ENCODE measurements at places on chromosomes 3 and 15.

DNA sequence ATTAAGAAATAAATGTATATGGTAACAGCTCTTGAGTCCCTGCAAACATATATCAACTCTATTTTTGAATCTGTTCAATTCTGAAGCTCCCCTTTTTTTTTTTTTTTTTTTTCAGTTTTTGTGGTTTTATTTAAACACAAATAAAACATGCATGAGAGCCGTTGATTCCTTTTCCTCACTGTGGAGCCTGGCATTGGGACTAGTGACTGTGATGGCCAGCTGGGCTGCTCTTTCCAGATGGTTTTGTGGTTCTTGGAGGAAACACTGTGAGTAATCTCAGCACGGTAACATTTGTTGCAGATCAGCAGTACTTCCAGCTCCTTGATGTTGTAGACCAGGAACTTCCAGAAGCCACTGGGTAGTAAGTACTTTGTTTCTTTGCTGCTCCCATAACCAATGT lies 15.9 kb downstream of the EMC7 start:
- DNase-seq = no peak

DNA sequence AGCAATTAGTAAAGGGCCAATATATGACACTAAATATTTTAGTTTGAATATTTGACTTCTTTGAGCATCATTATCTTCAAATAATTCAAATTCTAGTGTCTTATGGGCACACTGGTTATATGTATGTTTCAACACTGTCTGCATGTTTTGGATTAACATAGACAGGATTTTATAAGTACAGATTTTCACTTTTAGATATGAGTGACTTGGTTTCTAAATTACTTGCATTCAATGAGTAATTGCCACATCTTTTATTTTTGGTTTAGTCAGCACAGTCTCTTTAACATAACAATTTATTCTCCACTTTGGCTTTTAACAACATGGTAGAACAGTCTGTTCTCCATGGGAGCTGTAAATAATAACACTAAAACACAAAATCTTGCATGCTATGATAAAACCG lies 674.8 kb downstream of the TBL1XR1 start:
- no peak for DNase-seq

- DNase-seq = no peak
Observed at GRCh38 chr15:72873379-72874233, 90.0 kb upstream of the ADPGK start.

DNA sequence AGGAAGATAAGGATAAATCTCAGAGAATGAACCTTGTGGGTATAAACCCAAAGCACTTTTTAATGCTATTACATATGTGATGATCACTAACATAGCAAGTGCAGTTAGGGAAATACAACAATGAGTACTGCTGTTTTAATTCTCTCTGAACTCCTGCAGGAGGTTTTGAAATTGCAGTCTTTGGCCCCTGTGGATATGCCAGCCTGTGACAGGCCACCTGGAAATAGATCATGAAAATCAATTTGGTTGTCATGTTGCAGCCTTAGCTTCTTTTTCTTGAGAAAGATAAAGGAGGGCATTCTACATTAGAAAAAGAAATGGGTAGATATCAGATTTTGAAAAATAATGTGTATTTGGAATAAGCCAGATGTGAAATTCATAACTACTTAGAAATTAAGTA lies 103.6 kb downstream of the RSRC1 start:
- DNase-seq = no peak

GRCh38 chr3:122395582-122395981 lies 11.6 kb downstream of the FAM162A start:
- DNase-seq = no peak

- no peak for DNase-seq
Observed at GRCh38 chr3:153320585-153321128, 158.6 kb downstream of the RAP2B start.

GRCh38 chr15:45326741-45327140 lies 51.6 kb downstream of the GATM start:
- DNase-seq = no peak

DNA sequence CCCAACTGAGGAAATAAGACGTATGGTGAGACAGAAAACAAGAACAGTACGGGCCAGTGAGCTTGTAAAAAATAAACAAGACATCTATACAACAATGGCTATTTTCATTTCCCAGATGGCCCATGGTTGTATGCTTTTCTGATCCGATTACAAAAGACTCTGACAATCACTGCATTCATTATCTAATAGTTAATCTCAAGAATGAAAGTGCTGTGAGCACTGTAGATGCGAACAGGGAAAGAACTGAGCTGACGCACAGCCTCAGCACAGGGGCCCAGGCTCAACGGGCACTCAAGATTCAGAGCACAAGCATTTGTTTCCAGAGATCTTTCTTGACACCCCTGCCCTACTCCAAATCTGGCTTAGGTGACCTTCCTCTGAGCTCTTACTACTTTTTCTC lies 6.9 kb downstream of the MTMR10 start:
- peak; percentile 59 for DNase-seq

DNA sequence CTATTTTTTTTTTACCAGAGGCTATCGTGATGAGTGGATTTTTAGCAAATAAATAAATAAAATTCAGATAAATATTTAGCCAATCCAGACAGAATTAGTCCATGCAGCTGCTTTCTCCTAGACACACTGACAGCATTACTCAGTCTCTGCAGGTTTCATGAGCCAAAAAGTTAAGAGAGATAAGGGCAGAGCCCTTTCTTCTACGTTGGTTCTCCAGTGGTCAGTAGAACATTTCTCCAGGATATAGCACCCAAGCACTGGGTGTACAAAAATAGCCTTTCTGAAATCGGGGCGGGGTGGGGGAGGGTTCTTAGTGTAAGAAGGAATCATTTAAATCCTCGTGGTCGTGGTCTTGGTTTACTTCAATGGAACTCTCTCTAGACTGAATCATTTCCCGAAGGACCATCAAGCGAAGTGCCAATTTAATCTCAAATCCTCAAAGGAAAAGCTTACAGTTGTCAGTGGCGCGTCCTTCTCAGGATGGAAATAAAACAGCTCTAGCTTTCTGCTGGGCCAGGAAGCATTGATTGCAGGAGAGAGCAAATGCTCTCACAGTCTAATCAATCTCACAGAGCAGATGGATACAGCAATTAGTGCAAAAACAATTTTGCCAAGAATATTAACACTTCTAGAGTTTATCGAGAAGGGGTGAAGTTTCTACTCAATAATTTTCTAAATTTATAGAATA lies 86.2 kb downstream of the SATB1 start:
- no peak for DNase-seq

- DNase-seq = no peak
Observed at GRCh38 chr3:10160346-10160745, 4.4 kb upstream of the IRAK2 start.

GRCh38 chr15:79942741-79943481 lies 28.1 kb downstream of the BCL2A1 start:
- DNase-seq = no peak

GRCh38 chr3:26962492-26963360 lies 340.2 kb downstream of the LRRC3B start:
- no peak for DNase-seq

- DNase-seq = no peak
Observed at GRCh38 chr3:171005648-171006047, 20.9 kb downstream of the SLC2A2 start.

DNA sequence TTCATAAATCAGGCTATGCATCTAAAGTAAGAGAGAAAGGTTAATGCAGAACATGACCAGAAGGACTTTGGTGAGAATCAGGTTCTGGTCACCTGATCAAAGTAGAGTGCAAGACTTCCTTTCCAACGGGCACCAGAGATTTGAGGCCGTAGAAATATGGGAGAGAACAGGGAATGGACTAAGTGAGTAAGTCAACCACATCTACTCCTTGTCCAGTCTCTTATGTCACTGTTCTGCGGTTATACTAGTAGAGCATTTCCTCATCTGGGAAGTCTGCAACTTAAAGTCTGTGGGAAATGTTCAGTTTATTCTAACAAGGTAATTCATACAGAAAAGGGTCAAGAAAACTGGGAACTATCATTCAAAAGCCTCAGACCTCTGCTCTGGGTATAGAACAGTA lies 232.8 kb downstream of the CPNE4 start:
- no peak for DNase-seq

GRCh38 chr3:126355777-126356372 lies 1.3 kb downstream of the KLF15 start:
- peak; percentile 98 for DNase-seq

GRCh38 chr3:24945563-24945962 lies 450.9 kb upstream of the THRB start:
- no peak for DNase-seq

- DNase-seq = peak; percentile 17
Observed at GRCh38 chr15:85646538-85647091, 148.1 kb downstream of the KLHL25 start.

Data from osteoblast (primary cell).